ENCODE measurements at places on chromosomes 2 and 18.

DNA sequence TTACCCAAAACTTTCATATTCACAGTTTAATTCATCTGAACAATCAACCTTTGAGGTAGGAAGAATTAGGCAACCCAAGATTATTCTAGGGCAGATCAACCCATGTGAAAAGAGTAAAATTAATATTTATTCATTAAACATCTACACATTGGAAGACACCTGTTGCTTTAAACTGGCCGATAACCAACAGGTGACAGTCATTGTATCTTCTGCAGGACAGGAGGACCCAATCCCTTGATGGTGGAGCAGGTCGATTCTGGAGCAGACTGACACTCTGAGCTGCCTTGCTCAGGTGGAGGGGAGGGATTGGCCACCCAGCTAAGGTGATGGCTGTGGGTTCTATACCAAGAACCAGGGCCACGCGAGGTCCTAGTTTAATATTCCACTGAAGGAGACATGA is 230.3 kb downstream of the OSR1 start:
- no peak for DNase-seq

DNA sequence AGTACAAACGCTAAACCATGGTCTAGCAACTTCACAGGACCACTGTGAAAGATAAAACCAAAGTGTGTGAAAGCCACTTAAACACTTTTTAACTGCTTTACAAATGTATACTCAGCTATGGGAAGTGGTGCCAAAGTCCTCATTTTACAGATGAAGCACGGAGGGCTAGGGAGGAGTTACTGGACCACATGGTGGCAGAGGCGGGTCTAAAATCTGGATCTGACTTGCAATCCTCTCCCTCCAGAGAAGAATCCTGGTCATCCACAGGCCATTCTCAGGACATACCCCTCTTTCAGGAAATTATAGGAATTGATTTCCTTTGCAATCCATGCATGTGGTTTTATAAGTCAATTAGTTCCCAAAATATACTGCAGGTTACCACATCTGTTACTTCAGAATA is 84.6 kb upstream of the GYPC start:
- DNase-seq: no peak

DNA sequence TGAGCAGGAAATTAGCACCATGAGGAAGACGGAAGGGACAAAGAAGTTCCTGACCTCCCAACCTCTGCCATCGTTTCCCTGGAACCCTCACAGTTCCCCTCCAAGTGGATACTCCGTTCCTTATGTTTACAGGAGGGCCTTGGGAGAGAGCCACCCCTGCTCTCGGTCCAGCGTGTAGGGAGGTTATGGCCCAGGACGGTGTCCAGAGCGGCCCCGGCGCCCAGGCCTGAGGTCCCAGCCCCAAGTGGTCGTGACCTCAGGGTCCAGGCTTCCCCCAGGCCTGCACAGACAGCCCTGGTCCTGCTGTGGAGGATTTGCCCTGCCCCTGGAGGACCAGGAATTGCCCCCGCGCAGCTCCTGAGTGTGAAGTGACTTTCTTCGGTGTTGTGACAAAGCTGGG is 61.8 kb upstream of the RBM44 start:
- no peak for DNase-seq

GRCh38 chr18:10419420-10420103 is 34.9 kb upstream of the APCDD1 start:
- DNase-seq: no peak

DNA sequence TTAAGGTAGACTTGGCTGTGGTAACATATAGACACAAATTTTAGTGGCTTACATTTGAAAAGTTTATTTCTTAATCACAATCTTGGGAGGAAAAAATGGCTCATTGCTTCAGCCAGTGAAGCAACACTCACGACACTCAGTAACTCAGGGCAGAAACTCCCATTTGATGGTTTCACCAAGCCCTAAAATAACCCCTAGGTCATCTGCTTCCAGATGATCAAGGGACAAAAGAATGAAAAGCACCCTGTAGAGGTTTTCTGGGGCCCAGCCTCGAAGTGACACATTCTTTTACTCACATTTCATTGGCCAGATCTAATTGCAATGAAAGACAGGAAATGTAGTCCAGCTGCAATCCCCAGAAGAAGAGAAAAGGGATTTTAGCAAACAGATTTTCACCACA is 275.9 kb downstream of the TMX3 start:
- DNase-seq: no peak

- DNase-seq: no peak
Observed at GRCh38 chr2:161135951-161136593, 24.2 kb upstream of the TANK start.

DNA sequence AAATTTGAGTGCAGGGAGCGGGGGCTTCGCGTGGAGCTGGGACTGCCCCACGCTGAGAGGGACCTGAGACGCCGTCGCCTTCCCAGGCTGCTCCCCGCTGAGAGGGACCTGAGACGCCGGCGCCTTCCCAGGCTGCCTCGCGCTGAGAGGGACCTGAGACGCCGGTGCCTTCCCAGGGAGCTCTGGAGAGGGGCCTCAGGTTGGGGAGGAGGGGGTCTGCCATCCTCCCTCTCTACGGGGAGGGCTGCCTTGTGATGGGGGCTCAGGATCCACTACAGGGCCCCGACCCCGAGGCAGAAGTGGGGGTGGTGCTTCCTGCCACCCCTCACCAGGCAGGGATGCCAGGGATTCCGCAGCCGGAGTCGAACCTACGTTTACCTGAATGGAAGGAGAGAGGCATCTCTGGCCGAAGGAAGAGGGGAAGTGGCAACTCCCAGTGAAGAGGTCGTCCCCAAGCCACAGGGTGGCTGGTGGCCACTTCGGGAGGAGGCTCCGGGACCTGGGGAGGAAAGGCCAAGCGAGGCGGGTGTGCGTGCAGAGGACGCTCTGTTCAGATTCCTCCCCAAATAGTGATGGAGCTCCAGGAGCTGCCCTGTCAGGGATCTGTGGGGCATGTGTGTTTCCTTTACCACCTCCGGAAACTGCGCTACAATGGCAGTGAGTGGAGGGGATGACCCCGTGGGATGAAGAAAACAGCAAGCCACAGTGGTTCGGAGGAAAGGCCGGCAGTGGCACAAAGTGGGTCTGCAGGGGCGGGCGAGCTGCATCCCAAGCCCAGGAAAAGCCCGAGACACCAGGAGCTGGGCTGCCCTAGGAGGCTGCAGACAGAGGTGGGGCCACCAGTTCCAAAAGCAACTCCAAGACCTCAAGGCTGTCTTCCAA is 108.2 kb upstream of the CTDP1 start:
- DNase-seq: no peak

DNA sequence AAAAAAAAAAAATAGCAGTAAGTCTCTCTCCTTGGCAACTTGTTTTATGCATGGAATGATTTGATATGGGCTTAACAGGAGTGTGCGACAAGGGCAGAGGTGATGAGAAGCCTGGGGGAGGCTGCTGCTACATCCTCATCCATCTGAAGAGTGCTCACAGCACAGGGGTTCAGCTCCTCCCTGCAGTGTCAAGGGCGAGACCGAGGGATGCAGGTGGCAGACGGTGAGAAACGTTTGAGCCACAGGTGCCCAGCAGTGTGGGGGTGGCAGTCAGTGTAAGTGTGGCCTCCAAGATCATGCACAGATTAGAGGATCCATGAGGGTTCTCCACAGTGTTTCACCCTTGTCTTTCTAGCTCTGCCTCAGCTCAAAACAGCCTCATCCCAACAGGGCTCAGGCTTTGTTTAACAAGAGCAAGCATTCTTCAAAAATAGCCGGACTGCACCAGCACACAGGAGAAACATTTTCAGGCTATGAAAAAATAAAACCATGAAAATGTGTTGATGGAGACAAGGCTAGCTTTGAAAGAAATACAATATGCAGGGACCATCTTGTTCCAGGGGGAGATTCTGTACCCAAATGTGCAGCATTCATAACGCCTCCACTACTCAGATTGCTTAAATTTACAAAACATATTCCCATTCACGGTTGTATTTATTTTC is 324.5 kb upstream of the MYT1L start:
- DNase-seq: no peak

GRCh38 chr2:96361751-96362150 is 26.2 kb downstream of the NCAPH start:
- no peak for DNase-seq

DNA sequence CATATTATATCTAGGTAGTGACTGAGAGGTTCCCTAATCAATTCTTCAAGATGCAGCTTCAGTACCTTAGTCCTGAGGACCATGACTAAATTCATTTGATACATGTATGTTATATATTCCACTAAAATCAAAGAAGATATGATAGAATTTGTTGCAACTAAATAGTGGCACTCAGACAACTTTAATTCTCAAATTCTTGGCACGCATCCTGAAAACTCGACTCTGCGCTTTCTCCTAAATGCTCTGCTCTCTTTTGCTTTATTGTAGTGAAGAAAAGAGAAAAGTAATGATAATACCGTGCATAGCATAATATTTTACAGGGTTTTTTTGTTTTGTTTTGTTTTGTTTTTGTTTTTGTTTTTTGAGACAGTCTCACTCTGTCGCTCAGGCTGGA is 475.3 kb downstream of the ARHGAP15 start:
- DNase-seq: no peak

GRCh38 chr2:38586931-38587330 is 15.8 kb downstream of the HNRNPLL start:
- DNase-seq: no peak

DNA sequence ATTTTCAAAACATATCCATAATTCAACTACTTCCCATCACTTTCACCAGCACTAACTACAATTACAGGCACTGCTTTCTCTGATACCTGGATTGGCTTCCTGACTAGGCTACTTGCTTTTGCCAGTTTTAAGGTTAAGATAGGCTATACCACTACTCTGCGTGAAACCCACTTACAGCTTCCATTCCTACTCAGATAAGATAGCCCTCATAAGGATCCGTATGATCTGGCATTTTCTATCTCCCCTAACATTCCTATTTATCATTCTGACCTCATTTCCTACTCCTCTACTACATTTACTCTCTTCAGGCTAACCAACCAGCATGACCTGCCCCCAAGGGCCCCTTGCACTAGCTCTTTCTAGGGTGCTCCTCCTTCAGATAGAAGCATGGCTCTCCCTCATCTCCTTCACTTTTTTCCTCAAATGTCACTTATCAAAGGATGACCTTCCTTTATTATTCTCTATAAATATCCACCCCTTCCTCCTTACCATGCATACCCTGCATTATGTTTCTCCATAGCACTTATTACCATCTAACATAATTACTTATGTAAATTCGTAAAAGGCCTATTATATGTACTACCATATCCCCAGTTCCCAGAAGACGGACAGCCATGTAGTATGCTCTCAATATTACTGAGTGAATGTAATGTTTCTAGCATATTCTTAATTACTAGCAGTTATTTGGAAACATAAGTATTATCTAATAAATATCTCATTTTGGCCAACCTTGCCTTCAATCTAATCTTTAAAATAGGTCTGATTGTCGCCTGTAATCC is 4.4 kb downstream of the TIA1 start:
- no peak for DNase-seq

GRCh38 chr2:109631741-109632140 is 17.6 kb downstream of the SOWAHC start:
- DNase-seq: no peak

- DNase-seq: no peak
Observed at GRCh38 chr18:28736951-28737350, 560.0 kb upstream of the CDH2 start.

DNA sequence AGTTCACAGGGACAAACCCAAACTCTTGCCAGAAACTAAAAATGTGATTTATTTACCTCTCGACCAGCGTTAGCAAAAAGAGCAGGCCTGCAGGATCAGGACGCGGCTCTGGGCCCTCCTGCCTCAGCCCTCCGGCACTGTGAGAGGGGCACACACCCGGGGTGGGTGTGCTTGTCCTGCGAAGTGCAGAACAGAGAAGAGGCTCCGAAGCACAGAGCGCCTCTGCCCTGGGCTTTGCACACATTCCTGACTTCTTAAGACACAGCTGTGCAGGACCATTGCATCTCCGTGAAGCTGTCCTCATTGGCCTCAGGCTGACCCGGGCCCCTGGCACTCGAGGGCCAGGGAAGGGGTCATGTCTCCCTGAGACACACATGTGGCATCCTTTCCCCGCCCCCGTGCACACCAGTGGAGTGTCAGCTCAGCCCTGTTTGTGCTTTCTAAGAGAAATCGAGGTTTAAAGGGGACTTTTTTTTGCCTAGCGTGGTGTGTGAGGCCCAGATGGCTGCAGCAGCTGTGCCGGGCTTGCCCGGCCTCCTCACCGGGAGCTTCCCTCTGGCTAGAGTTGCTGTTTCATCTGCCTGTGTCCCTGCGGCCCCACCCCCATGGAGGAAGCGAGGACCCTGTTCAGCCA is 9.9 kb upstream of the NFATC1 start:
- DNase-seq: no peak

DNA sequence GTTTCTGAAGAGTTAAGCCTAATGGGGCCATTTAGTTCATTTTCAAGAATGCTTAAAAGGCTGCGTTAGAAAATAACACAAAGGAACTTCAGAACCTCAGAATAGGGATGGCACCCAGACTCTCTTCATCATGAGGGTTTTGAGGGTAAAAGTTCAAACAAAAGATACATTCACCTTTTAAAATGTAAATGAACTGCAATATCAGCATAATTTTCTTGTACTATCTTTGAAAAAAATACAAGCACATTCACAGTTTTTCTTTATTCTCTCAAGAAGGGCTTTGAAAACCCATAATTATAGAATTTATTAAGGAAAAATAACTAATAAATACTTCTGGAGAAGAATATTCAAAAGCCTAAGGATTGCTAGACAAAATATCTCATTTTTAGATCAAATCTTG is 791.0 kb downstream of the DCC start:
- DNase-seq: no peak

GRCh38 chr18:62324917-62325805 is at the start of gene TNFRSF11A:
Gene TNFRSF11A (plus strand): TSS chr18:62325310. CDS start chr18:62325353, 43 bp downstream.
- no peak for DNase-seq

DNA sequence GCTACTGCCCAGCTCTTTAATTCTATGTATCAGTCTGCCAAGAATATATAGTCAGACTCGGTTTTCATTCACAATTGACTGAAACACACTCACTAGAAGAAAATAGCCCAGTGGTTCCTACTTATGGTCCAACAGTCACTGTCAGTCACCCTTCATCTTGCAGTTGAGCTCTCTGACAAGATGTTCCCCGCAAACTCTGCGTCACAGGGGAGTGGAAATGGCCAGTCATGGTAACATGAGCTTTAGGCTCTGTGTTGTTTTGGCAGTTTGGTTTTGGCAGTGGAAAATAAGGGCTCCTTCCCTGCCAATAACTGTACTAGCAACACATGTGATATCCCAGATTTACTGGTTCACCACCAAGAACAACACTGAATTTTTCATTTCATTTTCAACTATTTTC is 122.5 kb downstream of the PRPF40A start:
- DNase-seq: no peak

GRCh38 chr2:69789175-69789721 is 40.2 kb upstream of the GMCL1 start:
- no peak for DNase-seq

- peak; percentile 37 for DNase-seq
Observed at GRCh38 chr18:44851856-44852621, 171.4 kb downstream of the SETBP1 start.

GRCh38 chr2:2134037-2134436 is 197.0 kb downstream of the MYT1L start:
- DNase-seq: no peak

GRCh38 chr2:58702302-58702885 is 461.3 kb upstream of the FANCL start:
- DNase-seq: no peak

GRCh38 chr2:128452536-128453530 is 134.2 kb upstream of the HS6ST1 start:
- no peak for DNase-seq
